ENCODE measurements at places on chromosomes 4 and X.
A peak's percentile ranks its signal among the peaks of the same experiment; 100 is the strongest.

GRCh38 chr4:576991-577498, 950 bp upstream of the TMEM271 start:
- DNase-seq: no peak

DNA sequence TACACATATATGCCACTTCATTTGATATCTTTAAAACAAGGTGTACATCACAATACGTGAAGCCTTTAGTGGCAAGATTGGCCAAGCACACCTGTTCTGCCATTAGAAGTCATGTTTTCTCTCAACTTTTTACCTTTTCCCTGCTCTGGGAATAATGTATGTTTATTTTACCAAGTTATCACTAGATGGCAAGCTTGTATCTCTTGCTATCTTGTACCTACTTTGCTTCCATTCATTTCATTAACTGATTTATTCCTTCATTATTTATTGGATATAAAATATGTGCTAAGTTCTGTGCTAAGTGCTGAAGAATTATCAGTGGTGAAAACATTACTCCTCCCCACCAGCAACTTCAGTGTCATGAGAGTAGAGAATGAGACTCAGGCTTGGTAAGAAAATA, 245.5 kb downstream of the ANK2 start:
- no peak for DNase-seq

DNA sequence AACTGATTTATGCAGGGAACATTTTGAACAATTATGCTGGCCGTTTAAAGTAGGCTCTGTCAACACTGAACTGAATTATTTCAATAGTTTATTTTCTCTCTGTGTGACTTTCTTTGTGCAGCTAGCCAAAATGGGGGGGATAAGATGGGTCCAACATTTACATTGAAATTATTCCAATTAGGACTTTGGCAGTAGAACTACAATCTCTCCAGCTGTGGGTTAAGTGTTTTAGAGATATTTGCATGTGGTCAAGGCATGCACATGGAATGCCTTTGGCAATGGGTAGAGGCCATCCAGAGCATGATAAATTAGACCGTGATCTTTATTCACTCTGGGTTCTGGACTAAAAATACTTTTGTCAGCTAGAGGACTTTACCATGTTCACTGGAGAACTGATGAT, 107.9 kb upstream of the ELOVL6 start:
- DNase-seq: no peak

GRCh38 chr4:97150966-97151365, 992.3 kb downstream of the STPG2 start:
- DNase-seq: no peak

DNA sequence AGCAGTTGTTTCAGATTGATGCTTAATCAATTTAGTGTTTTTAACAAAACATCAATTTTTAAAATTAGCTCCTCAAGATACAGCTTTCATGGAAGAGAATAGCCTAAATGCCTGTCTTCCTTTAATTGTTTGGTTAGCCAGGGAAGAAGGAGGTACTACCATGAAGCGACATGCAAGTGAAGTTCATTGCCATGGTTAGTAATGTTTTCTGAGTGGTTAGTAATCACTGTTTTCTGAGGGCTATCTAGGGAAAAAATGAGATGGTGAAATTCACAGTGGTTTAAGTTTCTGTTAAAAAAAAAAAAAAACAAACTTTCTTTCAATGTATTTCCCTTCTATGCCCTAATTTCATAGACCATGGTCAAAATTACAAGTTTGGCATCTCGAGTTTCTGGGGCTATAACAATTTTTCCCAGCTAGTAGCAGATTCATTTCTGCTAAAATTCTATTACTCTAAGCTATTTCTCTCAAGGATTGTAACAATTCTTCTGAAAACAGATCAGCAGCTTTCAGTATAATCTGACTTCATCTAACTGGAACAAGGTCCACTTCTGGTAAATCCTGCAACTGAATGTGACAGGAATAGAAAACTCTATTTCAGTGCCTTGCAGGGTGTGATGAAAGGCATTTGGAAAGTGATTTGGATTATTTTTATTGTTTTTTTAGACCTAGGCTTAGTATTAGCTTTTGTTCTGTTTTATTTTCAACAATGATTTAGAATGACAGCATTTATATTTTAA, 157.0 kb downstream of the PCDH18 start:
- DNase-seq: no peak

GRCh38 chr4:25028851-25029250, 1.9 kb downstream of the LGI2 start:
- DNase-seq: no peak

DNA sequence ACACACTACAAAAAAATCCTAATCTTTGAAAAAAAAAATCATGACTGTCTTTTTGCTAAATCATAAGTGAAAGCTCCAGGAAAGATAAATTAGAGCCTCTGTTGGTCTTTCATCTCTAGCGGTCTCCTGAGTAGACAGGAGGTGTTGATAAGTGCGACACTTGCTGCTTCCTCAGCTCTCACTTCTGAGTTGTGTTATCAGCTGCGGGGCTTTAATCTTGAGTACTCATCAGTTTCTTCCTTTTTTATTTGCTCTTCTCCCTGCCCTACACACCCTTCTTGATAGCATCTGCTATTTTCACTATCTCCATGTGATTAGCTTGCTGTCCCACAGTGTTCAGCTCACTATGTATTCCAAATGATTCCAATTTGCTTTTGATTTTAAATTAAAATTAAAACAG, 1449.2 kb downstream of the C4orf33 start:
- DNase-seq: no peak

GRCh38 chr4:61795998-61796397, 595.9 kb downstream of the ADGRL3 start:
- DNase-seq: no peak

DNA sequence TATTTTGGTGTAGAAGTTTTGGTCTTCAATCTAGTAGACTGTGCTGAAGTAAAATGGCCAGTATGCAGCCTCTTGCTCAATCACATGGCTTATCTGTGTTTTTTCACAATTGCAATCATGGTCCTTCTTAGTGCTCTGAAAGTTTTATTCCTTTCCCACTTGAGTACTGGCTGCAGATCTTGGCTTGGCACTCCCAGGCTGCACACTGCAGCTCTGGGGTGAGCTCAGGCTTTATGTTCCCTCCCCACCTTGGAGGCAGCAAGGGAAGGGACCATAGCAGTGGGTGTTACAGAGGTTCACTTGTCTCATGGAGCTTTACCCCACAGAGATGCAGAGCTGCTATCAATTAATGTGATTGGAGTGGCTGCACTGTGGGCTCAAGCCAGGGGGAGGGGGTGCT, 156.0 kb downstream of the TENT5D start:
- no peak for DNase-seq

DNA sequence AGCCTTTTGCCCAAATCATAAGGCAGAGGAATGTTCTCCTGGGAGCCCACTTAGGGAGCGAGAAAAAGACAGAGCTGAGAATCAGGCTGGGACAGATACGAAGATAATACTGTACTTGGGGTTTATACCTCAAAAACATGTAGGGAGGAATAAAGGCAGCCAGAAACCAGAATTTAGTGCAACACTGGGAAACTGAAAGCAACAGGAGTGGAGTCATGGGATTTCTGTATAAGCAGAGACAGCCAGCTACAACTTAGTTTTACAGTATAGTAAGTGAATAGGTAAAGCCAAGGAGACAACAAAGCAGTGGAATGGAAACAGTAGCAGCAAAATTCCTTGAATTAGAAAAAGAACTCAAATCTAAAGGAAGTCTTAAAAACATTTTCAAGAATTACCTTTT, 413.2 kb downstream of the FAT4 start:
- no peak for DNase-seq

GRCh38 chrX:43003204-43003565, 225.2 kb upstream of the PPP1R2C start:
- DNase-seq: no peak

DNA sequence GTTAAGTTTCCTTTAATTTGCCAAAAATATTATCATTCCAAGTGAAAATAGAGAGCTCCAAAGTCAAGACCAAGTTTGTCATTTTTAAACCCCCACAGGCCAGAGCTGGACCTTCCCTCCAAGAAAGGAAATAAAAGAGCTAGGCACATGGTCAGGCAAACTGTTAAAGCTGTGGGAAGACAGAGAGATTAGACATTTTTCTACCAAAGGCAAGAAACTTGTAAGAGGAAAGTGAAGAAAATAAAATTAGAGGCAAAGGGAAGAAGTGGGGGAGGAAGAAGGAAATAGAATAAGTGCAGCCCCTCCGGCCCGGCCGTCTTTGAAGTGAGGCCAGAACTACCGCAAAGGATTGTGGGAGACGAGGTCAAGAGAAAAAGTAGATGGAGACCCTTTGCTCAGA, 47.9 kb upstream of the HAND2 start:
- no peak for DNase-seq

GRCh38 chr4:112766422-112766821, 129.5 kb downstream of the LARP7 start:
- no peak for DNase-seq

DNA sequence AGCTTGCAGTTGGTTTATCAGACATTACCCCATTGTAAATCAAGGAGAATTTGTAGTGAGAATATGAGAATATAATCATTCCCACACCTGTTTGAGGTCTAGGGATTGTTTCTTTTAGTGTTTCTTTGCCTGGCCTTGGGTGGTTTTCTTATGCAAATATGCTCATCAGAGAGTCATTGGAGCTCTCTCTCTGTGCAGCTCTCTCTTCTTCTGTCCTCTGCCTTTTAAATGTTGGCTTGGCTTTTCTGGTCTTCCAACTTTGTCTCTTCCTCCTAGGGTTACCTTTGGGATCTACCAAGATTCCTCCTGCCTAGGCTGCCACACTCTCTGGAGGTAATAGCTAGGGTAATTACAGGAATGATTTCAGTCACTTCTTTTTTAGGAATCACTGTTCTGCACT, 102.3 kb upstream of the ARSJ start:
- no peak for DNase-seq

GRCh38 chrX:12278151-12278550, 139.9 kb downstream of the FRMPD4 start:
- DNase-seq: no peak

GRCh38 chr4:186204103-186204559, 12.8 kb downstream of the CYP4V2 start:
- DNase-seq: peak; percentile 59

GRCh38 chr4:118317691-118318090, 35.1 kb downstream of the PRSS12 start:
- DNase-seq: no peak

DNA sequence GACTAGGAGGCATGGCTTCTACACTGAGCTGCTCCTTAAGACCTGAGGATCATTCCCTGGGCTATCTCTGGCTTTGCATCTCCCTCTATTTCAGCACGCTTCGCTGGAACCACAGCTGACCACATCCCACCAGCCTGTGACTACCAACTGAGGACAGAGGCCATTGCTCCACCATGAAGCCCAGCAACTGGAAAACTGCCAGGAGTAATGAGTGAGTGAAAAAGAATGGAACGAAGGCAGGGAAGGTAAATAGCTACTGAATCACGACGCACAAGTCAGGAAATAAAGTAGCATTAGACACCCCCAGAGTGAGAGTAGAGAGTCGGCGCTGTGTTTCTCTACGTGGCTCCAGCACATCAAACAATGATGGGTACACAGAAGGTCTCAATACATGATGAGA, 314.7 kb downstream of the LDB2 start:
- no peak for DNase-seq

GRCh38 chrX:153455571-153455970, 9.7 kb upstream of the TREX2 start:
- DNase-seq: no peak

GRCh38 chr4:62531731-62532130, 1331.6 kb downstream of the ADGRL3 start:
- no peak for DNase-seq

- no peak for DNase-seq
Measured at GRCh38 chr4:133598779-133599178, 449.7 kb downstream of the PCDH10 start.

DNA sequence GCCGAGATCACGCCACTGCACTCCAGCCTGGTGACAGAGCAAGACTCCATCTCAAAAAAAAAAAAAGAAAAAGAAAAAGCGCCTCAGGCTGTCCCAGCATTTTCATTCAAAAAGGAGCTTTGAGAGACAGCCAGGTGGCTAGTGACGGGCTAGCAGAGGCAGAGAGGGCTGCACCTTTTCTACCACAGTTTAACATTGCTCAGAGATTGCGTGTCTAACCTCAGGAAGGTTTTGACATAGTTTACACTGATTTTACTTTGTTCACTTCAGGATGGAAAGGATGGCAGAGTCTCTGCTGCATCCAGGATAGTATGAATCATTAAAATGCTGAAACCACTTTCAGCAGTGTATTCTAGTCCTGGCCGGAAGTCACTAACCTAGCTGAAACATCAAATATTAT, 28.1 kb downstream of the ZFP42 start:
- no peak for DNase-seq

- no peak for DNase-seq
Measured at GRCh38 chrX:25012793-25013631, 2.8 kb downstream of the ARX start.

GRCh38 chr4:101067383-101067782, 279.9 kb downstream of the PPP3CA start:
- no peak for DNase-seq

- DNase-seq: no peak
Measured at GRCh38 chrX:7247346-7247745, 99.4 kb upstream of the PUDP start.

- no peak for DNase-seq
Measured at GRCh38 chr4:76209881-76210280, 3.7 kb downstream of the SCARB2 start.

GRCh38 chrX:20519826-20520225, 253.1 kb upstream of the RPS6KA3 start:
- no peak for DNase-seq

DNA sequence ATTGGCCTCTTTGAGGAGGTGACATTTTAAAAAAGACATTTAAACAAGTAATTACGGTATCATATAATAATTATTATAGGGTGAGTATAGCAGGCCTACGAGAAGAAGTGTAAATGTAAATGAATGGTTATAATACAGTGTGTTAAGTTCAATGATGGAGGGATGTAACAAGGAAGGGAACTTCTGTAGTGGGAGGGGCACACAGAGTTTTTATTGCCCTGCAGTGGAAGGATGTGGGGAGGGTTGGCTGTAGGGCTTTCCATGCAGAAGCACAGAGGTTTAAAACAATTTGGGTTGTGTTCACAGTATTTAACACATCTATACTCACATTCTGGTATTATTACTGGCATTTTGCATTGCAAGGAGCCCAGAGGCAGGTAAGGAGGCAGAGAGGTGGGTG, 41.1 kb downstream of the AFF1 start:
- no peak for DNase-seq

DNA sequence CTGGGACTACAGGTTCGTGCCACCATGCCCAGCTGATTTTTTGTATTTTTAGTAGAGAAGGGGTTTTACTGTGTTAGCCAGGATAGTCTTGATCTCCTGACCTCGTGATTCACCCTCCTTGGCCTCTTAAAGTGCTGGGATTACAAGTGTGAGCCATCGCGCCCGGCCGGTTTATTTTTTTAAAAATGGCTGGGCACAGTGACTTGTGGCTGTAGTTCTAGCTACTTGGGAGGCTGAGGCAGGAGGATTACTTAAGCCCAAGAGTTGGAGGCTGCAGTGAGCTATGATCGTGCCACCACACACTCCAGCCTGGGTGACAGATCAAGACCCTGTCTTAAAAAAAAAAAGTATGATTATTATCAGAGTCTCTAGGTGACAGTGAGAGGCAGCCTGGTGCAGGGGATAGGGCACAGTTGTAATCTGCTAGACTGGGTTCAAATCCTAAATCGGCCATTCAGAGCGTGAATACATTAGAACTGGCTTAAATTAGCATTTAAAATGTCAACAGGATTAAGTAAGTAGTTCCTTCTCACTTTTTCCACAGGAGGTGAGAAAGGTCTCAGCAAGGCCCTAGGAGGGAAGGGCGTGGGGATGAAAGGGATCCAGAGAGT, 435 bp upstream of the MGST2 start:
- no peak for DNase-seq
